Activated naive CD4-positive, alpha-beta T cell treated with anti-CD3 and anti-CD28 coated beads, Interleukin-2, amount 10 ng/mL, durations not matched to agents 7 days and 5 days (primary cell): ENCODE measurements at places on chromosomes 6 and 20.

DNA sequence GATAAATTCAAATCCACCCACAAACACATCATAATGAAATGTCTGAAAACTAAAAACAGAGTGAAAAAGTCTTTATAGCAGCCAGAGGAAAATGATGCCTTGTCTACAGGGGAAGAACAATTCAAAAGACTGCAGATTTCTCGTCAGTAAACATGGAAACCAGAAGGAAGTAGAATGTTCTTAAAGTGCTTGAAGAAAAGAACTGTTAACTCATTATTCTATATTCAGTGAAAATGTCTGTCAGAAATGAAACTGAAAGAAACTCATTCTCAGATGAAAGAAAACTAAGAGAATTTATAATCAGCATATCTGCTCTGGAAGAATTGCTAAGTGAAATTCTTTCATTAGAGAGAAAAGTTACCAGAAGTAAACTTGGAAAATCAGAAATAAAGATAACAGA is 416.1 kb downstream of the TBC1D32 start:
- no peak for DNase-seq

- no peak for DNase-seq
These were observed 4.9 kb upstream of the LMBRD1 start for GRCh38 chr6:69801711-69802110.

DNA sequence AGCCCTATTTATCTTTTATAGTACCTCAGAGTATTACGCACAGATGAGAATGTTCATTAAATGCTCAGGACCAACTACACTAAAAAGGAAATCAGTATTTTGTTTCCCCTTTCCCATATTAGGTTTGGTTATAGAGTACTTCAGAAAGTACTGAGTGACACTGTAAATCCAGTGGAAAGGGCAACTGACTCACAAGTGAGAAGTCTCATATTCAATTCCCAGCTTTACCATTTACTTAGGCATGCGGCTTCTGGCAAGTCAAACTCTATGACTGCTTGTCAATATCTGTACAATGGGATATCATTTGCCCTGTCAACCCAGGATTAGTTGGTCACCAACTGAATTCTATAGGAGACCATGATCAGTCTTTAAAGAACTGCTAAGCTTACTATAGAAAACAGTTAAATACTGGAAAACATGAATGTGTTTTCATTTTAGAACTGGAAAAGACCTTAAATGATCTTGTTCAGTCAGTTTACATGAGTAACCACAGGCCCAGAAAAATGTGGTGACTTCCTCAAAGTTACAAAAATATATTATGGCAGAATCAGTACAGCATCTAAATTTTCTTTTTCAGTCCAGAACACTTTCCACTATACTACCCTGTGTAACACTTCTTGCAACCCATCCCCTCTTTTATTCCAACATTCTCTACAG is 3.6 kb downstream of the MAP3K7 start:
- no peak for DNase-seq

- no peak for DNase-seq
These were observed 231.4 kb downstream of the GJA1 start for GRCh38 chr6:121666814-121667213.

DNA sequence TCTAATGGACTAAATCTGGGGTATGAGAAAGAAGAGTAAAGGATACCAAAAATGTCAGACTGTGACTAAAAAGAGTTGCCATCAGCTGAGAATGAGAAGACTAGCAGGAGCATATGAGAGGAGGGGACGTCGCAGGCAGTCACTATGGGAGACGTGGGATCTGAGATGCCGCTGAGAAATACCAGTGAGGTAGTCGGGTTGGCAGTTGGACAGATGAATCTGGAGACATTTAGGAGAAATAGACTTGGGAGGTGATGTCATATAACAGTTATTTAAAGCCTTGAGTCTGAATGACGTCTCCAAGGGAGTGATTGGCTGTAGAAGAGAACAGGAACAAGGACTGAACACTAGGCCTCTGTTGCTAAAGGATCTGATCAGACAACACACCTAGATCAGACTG is 51.5 kb upstream of the TRIM26 start:
- no peak for DNase-seq

GRCh38 chr6:16200321-16200883 is 38.0 kb upstream of the GMPR start:
- no peak for DNase-seq

DNA sequence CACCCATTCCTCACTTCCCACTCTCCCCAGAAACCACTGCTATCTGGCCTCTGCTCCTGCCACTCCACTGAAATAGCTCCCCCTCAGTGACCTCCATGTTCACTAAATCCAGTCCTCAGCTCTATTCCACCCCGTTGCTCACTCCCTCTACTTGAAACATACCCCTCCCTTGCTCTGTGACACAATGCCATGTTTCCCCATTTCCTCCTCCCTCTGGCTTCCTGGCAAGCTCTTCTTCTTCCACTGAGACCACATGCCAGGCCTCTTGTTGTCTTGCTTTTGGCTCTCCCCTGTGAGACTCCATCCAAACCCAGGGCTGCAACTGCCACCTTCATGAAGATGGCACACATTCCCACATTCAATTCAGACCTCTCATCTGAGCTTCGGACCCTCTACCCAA is 13.9 kb downstream of the TMEM151B start:
- no peak for DNase-seq

- DNase-seq, result no peak
These were observed 350.3 kb upstream of the KCNQ5 start for GRCh38 chr6:72271531-72271930.

DNA sequence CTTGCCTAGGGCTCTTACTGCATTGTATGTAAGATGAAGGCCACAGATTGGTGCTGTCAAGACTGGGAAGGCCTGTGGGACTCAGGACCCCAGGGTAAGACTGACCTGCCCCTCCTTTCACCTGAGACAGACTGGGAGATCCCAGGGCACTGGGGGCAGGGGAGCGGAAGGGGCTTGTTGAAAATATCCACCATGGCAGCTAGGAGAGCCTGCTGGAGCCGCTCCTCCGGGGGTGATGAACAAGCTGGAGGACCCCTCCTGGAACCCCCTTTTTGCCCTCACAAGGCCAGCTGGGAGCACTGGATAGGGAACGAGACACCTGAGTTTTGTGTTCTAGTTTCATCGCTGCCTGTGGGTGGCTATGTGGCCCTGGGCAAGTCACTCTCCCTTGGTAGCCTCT is 9.2 kb upstream of the SDCBP2 start:
- DNase-seq, result no peak

GRCh38 chr20:50789968-50790650 is 4.8 kb upstream of the BCAS4 start:
- no peak for DNase-seq

GRCh38 chr6:130796313-130796905 is 30.8 kb upstream of the SMLR1 start:
- no peak for DNase-seq

DNA sequence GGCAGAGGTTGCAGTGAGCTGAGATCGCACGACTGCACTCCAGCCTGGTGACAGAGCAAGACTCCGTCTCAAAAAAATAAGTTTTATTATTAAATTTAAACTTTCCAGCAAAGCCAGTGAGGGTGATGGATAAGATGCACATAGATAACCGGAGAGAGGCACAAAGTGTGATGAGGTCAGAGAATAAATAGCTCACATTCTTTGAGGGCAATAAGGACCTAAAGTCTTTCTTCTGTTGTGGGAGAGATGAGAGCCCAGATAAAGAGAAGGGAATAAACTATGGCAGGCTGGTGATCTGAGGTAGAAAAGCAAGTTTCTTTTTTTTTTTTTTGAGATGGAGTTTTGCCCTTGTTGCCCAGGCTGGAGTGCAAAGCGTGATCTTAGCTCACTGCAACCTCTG is 20.6 kb upstream of the EZR start:
- no peak for DNase-seq

DNA sequence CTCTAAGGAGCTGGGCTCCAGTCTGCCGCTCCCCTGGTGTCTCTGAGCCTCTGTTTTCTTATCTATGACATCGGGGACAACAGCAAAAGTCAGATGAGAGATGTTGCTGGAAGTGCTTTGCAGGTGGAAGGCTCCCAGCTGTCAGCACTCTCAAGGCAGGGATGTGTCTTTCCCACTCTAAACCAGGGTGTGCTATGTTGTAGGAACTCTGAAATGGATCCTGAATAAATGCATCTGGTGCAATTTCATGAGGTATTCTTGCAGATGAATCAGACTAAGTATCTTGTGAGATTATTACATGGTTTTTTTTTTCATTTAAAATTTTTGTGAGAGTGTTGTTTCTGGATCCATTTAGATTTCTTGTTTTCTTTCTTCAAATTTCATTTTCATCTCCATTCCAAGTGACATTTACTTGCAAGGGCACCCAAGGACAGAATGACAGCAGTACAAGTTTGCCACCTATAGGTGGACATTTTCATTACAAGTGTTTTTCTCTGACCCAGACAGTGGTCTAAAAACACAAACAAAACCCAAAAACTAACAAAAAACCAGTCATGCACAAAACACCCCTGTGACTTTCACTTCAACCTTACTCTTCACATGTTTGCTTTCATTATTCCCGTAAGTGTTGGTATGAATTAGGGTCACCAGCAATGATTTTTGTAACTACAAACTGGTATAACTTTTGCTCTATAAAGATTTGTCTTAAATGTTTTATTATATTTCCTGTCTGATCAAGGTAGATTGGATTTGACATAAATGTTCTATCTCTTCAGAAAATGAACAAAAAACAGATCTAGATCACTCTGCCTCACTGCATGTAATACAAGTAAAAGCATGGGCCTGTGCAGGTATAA is 14.7 kb upstream of the SIM1 start:
- no peak for DNase-seq

DNA sequence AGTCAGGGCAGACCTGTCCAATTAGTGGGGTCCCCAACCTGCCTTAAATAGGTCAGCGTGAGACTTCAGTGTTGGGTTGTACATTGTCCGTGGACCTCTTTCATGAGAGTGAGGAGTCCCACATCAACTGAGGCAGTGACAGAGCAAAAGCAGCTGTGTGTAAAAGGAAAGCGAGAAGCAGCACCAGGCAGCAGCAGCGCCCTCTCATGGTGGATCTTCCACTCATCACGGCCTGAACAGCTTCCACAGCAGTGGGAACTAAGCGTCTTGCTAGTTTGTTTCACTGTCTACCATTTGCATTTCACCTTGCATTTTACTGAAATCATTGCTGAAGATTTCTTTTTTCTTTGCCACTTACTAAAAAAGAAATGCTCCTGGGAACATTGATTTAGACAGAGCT is 333.8 kb downstream of the PKHD1 start:
- no peak for DNase-seq

DNA sequence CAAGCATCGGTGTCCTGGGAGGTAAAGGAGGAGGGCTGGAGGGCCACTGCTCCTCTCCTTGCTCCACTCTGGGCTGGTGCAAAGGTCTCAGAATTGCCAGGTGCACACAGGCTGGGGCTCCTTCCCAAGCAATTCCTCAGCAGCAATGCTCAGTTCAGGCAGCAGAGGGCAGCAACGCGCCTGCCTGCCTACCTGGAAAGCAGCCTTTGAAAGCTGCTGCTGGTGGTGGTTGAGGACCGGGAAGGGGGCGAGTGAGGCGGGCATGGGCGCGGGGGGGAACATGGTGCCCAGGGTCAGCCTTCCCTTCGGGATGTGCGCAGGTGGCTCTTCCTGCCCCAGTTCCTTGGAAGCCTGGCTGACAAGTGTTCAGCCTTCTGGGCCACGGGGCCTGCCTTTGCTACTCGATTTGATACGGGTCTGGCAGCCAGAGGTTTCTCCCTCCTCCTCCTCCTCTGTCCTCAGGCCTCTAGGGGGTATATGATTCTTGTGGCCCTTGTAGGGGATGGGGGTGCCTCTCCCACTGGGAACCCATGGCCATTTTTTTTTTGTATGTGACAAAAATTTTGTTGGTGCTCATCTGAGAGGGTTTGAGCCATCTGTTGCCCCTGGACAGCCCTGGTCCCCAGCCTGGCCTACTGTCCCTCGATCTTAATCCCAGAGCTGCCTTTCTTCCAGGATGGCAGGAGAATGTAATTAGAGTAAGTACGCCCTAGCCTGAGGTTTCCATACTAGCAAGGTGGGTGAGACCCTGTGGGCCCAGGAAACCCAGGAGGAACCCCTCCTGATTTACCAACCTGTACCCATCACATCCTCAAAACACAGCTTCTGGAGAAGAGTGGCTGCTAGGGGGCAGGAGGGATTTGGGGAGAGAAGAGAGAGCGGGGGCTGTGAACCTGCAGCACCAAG is 20.1 kb downstream of the MRPS18A start:
- DNase-seq, result peak; percentile 88

- DNase-seq, result no peak
These were observed at the start of gene CRISP1 for GRCh38 chr6:49866485-49866943. Gene CRISP1, minus strand, starts transcription at chr6:49866535. Its CDS starts 9,135 bp downstream, at chr6:49857400.

- no peak for DNase-seq
These were observed 19.5 kb upstream of the MAP3K4 start for GRCh38 chr6:160972111-160972510.

DNA sequence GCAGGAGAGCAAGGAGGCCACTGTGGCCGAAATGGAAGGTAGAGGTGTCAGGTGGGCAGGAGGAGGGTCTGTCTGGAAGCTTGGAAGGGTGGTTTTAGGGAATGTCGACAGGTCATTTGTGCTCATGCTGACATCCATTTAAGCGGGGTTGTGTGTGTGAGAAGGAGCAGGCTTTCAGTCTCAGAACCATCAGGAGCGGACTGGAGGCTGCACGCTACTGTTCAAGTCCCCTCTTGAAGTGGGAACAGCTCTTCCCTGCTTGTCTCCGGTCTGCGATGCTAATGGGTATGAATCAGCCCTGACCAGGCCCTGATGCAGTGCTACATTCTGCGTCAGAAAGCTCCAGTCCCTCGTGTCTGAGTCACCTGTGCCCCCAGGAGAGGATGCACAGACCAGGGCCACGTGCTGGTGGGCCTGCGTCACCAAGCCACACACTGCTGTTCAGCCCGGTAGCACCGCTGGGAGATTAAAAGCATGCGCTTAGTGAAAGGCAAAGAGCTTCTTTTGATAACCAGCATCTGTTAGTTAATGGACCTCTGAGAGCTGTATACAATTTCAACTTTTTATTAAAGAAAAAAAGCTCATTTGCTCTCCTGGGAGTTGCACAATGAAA is 58.0 kb downstream of the APCDD1L start:
- DNase-seq, result no peak

DNA sequence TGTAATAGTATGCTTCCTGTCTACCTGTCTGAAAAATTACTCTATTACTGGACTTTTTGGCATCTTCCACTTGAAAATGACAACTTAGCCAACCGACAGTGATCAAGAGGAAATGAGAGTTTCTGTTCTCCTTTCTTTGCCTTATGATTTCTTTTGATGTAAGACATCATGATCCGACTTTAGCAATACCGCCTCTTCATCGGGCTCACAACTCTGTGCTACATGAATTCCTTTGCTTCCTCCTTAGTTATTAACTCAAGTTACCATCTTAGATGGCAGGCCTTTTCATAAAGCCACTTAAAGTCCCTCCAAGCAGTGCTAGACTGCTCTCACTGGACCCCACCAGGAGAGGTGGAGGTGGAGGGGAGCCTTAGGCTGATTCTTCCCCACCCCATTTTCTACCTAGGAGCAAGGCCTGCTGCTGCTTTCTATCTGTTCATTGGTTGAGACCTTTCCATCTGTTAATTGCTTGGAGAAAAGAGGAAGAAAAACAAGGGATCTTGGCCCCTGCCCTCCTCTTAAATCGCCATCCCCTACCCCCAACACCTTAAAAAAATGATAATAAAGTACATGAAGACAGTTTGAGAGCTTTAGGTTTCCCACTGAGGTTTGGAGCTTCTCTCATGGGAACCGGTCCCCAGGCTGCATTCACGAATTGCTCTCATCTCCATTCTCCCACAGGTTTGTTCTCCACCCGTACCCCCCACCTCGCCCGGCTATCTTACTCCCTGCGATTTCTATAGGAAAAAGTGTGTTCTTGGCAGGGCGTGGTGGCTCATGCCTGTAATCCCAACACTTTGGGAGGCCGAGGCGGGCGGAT is 21.6 kb upstream of the MCM3 start:
- DNase-seq, result no peak
